ENCODE measurements at places on chromosomes 11 and 22.

DNA sequence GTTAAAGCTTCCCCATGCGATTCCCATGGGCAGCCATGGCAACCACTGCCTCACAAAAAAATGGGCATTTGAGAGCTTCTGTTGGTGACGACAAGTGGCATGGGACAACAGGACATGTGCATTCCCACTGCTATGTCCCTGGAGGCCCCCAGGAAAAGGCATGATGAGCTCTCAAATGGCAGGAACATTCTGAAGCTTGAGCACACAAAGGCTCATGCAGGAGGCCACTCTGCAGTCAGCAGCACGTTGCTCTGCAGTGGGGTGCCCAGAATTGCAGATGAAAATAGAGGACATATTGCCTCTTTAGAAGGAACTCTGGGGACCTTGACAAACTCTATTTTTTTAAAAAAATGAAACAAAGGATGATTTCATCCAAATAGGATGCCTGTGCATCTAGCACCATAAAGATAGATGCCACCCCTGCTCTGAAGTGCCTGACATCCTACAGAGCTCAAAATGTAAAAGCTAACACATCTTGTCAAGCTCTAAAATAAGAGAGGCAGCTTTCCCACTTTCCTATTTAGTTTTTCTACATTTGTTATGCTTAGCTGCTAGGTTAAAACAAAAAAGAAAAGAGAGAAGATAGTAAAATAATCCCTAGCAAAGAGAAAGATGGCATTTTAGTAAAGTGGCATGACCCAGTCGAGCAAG is 277.6 kb upstream of the ZC3H12C start:
- DNase-seq: no peak

DNA sequence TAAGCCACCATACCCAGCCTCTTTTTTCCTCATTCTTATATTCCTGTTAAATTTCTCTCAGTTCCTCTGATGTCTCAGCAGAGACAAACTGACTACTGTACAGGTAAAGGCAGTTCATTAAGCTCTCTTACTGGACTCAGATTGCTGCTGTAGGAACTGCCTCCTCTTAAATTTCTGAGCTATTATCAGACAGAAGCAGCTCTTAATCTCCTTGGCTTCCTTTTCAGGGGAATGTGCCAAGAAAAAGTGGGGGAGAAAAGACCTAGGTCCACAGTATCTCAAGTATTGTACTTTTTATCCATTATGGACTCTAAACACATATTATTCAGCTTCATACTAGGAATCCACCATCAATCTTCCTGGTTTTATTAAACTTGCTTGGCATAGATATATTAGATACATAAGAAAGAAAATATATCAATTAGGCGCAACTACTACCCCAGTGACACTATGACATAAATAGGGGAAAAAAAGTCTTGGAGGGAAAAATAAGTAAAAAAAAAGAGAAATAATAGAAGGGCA is 26.1 kb downstream of the MRTFA start:
- DNase-seq: no peak

DNA sequence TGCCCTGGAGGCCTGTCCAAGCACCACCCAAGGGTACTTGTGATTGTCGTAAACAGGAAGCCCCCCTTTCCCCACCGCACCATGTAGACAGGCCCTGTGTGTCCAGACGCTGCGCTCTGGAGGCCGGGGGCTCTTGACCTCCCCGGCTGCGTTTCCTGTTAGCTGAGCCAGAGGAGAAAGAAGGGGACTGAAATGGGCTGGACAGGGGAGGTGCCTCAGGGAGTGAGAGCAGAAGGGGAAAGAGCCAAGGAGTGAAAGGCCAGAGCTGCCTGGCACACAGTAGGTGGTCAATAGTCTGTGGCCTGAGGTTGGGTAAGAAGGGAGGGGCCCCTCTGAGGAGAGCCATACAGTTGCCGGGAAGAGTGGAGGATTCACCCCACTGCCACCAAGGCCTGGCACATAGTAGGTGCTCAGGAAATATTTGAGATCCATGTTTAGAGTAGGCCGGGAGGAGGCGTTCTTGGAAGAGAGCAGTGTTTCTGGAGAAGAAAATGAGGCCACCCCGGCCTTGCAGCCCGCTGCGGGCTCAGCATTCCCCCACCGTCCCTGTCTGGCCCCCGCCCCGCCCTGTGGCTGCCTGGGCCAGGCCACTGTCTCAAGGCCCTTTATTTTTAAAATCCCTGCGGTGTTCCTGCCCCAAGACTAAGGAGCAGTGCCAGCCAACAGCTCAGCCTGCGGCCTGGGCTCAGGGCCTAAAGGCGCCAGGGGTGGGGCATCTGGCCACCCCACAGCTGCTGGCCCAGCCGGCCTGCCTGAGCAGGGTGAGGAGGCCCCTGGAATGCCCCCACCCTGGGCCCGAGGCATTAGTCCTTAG is 13.6 kb upstream of the CDC42EP1 start:
- peak; percentile 41 for DNase-seq

GRCh38 chr22:43152003-43152356 is 621 bp downstream of the TSPO start:
- DNase-seq: no peak

DNA sequence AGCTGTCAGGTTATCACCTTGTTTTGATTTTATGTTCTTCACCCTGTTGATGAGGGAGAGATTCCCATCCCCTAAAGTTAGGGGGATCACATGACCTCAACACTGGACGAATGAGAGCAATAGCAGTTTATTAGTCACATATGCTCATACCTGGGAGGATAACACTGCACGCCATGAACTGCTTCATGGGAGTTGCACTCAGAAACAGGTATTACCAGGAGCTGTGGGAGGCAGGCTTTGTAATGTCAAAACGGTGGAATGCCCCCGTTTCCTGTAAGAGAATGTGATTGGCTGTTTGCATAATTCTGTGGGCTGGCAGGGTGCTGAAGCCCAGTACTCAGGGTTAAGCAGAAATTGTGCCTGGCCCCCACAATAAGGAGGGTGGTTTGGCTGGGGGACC is 3.2 kb upstream of the THY1 start:
- no peak for DNase-seq

- no peak for DNase-seq
Measured at GRCh38 chr11:128246810-128247594, 340.4 kb downstream of the ETS1 start.

DNA sequence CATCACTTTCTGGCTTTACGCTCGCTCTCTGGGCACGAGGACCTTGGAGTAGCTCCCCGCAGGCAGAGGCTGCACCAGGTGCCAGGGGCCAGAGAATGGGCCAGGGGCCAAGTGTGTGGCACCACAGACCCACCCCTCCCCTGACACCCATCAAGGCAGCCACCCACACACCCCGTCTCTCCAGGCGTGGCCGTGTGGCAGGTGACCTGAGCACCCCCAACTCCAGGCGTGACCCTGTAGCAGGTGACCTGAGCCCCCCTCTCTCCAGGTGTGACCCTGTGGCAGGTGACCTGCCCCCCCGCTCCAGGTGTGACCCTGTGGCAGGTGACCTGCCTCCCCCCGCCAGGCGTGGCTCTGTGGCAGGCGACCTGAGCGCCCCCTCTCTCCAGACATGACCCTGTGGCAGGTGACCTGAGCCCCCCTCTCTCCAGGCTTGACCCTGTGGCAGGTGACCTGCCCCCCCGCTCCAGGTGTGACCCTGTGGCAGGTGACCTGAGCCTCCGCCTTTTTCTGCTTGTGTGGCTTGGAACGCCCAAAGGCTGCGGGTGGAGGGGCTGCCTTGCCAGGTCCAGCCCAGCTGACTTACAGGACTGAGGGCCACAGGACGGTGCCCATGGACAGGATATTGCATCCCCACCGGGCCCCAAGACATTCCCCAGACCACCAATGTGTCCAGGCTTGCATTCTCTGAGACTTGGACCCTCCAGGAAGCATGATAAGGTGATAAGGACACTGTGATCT is 667.2 kb downstream of the BRD1 start:
- DNase-seq: no peak

DNA sequence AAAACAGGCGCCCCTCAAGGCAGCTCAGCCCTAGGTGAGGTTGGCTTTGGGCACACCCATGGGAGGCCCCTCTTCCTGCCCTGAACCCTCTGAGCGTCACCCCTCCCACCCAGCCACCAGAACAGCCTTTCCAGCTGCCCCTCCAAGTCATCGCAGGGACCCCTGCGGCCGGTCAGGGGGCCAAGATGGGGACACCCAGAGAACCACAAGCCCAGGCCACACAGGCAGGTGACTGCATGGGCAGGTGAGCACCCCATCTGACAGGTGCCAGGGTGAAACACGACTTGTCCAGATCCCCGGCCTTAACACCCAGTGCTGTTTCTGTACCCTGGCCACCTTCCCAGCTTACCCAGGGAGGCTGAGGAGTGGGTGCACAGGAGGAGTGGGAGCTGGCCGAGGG is 24.6 kb upstream of the GRAMD4 start:
- DNase-seq: no peak

DNA sequence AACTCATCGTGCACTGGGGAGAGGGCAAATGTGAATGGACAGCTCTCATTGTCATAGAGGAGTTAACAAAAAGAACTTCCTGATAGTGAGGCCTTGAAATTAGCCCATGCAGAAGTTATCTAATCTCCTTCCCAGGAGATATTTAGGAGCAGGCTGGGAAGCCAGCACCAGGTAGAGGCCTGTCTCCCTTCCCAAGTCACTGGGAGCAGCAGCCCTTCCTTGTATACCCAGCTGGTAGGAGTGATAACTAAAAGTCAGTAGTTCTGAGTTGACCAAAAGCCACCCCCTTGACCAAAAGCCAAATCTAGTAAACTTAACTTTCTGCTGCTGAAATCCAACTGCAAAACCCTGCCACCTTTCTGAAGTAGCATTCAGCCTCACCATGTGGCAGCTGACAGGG is 1.4 kb upstream of the BACE1-AS start:
- DNase-seq: no peak

DNA sequence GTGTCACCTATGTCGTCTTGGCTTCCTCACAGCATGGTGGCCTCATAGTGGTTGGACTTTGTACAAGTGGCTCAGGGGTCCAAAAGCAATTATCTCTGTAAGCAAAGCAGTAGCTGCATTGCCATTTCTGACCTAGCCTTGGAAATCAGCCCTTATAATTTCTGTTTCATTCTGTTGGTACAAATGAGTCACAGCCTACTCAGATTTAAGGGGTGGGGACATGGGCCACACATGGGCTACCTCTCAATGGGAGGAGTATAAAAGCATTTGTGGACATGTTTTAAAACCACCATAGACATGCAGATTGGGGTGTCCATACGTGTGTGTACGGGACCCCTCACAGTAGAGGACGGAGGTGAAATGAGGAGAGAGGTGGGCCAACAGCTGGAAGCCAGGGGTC is 41.6 kb downstream of the CHRDL2 start:
- no peak for DNase-seq

DNA sequence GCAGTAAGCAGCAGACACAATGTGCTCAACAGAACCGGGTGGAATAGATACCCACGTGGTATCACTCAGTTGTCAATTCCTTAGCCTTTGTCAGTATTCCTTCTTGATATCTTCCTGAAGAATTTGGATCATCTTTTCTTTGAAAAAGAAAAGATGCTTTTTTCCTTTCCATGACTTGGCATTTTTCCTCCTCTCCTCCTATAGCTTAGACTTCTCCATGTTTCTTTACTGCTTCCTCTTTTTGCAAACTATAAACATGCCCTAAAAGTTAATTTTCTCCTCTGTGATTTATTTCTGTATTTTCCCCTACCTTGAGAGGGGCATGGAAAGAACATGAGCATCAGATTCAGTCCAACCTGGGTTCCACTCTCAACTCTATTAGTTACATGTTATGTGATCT is 11.7 kb downstream of the CBLIF start:
- no peak for DNase-seq

DNA sequence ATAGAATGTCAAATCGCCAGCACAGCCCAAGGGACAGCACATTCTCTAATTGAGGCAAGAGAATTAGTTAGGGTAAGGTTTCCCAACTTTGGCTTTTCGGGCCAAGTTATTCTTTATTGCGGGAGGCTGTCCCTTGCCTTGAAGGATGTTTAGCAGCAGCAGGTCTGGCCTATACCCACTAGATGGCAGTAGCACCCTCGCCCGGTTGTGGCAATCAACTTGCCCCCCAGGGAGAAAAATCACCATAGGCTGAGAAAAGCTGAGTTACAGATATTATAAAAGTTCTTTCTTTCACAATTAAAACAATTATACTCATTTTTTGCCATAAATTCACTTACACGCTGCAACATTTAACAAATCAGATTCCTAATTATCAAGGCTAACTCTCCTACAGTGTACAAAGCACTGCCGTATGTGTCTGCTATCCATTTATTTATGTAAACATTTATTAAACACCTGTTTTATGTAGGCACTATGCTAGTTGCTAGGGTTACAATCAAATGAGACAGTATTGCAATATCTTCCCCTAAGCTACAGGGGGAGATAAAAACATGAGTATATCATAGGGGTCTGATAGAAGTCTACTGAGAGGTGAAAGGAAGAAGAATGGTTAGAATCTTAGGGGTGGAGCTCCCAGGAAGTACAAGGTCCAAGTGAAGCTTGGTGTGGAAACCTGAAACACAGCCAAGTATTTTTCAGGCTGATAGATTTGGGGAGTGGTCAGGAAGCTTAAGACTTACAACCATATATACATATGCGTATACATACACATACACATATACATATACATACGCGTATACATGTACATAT is 452.3 kb downstream of the RAB38 start:
- no peak for DNase-seq

GRCh38 chr11:135061166-135061565 is 649.1 kb upstream of the B3GAT1 start:
- no peak for DNase-seq

DNA sequence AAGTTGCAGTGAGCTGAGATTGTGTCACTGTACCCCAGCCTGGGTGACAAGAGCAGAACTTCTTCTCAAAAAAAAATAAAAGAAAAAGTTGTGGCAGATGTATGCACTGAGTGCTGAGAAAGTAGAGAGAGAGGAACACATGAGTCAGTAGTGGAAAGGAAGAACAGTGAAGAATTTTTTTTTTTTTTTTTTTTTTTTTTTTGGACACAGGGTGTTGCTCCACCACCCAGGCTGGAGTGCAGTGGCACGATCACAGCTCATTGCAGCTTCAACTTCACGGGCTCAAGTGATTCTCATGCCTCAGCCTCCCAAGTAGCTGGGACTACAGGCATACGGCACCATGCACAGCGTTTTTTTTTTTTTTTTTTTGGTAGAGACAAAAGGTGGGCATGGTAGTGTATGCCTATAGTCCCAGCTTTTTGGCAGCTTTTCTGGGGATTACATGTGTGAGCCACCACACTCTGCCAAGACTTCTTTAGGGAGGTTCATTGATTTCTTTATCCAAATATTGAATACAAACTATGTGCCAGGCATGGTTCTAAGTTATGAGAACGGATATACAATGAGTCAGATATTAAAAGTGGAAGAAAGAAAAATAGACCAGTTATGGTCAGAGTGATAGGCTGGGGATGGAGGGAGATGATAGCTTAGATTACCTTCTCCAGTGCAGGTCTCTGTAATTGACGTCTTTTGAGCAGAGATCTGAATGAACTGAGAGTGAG is 62.0 kb downstream of the YAP1 start:
- DNase-seq: no peak

DNA sequence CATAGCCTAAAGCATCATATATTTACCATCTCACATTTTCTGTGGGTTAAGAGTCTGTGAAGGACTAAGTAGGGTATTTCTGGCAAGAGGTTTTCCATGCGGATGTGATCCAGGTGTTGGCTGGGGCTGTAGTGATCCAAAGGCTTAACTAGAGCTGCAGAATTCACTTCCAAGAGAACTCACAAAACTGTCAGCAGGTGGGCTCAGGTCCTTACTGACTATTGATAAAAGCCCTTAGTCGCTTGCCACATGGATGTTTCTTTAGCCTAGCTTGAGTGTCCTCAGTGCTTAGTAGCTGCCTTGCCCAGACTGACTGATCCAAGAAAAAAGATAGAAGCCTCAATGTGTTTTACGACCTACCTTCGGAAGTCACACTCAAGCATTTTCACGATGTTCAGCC is 250.8 kb downstream of the CNTN5 start:
- no peak for DNase-seq

- no peak for DNase-seq
Measured at GRCh38 chr11:112744041-112744440, 217.2 kb upstream of the NCAM1 start.

- no peak for DNase-seq
Measured at GRCh38 chr22:39287076-39287725, 32.2 kb downstream of the RPL3 start.
